ENCODE measurements at places on chromosomes 12 and 14.

- no peak for DNase-seq
These were observed 139.2 kb downstream of the RBM19 start for GRCh38 chr12:113826805-113827538.

DNA sequence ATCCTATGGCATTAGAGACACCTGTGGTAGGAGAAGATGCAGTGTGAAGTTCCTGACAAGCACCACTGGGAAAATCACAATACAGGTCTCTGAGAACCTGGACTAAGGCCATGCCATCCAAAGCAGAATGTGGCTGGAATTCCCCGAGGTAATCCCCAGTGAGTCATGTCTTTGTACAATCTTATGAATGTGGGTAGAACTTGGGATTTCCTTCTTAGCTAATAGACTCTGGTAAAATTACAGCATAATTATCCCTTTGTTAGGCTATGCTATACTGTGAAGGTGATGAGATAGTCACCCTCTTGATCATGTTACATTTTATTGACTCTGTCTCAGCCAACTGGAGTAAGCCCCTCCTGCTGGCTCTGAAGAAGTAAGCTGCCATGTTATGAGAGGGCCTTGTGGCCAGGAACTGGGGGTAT lies 224.3 kb upstream of the DCN start:
- no peak for DNase-seq

- DNase-seq, result no peak
These were observed 132.3 kb downstream of the CHST11 start for GRCh38 chr12:104588921-104589590.

DNA sequence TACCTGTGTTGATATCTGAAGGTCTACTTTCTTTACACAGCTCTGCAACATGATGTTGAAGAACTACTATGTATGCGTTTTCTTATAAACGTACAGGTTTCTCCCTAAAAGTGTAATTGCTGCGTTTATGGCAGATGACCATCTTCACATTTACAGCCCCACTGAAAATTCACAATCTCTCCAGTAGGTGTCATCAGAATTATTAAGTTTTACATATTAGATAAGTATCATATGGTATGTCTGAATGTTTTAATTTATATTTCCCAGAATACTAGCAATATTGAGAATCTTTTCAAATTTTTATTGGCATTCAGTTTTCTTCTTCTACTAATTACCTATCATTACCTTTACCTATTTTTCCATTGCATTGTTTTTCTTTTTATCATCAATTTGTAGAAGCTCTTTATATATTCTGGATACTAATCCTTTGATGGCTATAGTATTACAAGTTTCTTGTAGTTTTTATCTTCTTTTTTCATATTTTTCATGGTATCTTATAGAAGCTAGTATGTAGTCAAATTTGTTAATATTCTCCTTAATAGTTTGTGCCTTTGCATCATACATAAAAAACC lies 123.5 kb downstream of the CAPZA3 start:
- DNase-seq, result no peak

DNA sequence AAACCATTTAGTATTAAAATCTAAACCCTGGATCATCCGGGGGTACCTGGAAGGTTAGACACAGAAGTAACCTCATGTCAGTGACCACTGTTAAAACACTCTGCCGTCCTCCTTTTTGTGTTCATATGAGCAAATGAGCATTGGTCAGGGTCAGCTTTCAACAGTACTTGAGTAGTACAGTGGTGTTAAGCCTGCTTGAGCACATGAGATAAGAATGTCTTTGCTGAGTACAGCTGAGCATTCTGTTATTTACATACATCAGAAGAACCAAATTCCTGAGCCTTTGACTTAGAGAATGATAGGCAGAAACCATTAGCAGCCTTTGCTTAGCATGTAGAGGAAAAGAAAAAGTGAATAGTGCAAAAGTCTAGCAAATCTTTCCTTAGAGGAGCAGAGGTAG lies 38.6 kb upstream of the LRTM2 start:
- DNase-seq, result no peak

DNA sequence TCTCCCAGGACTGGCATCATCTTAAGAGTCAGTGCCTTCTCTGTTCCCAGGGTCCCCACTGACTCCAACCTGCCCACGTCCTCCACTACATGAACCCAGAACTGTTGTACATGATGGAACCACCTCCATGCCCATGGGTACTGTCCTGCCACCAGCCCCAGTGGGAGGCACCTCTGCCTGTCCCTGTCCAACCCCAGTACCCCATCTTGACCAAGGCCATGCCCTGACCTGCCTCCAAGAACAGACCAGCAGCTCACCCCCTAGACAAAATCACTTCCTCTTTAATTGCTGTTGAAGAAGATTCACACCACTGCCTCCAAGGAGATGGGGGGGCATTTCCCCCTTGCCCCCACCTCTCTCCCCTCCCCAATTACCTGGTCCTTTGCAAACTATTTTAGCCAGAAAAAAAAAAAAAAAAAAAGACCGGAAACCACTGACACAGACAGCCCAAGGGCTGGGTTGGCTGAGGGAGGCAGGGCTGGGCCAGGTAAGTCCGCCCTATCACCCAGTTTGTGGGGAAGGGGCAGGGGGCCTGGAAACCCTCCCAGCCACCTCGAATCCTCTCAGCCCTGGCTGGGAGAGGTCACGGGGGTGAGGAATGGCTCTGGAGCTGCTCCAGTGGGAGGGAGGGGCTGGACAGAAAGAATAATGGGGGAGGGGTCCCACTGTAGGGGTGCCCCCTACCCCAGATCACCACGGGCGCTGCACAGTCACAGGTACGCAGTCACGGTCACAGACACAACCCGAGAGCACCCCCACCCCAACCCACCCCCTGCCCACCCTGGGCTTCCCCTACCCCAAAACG lies 13.4 kb downstream of the AGAP2 start:
- no peak for DNase-seq

DNA sequence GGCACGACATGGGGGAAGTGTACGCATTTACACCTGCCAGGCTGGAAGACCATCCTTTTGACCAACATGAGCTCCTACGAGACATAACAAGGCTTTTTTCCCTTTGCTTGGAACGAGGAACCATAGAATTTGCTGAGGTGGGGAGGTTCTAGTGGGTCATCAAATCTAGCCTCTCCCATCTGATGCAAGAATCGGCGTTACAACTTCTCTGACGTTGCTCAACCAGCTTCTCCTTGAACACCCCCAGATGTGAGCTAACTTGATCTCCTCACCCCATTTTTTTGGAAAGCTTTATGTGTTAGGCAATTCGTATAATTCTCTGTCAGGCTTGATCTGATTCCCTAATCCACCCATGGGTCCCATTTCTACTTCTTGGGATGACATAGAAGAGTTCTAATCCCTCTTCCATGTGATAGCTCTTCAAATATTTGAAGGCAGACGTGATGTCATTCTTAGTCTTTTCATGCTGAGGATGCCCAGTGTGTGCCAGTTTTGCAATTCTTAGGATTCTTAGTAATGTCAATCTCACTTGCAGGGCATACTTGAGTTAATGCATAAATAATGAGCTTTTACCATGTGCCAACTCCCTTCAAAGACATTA lies 163.6 kb upstream of the PARP11 start:
- no peak for DNase-seq

GRCh38 chr14:46290706-46291105 lies 360.9 kb downstream of the RPL10L start:
- no peak for DNase-seq

- no peak for DNase-seq
These were observed 9.2 kb downstream of the SLC5A8 start for GRCh38 chr12:101200824-101201223.

DNA sequence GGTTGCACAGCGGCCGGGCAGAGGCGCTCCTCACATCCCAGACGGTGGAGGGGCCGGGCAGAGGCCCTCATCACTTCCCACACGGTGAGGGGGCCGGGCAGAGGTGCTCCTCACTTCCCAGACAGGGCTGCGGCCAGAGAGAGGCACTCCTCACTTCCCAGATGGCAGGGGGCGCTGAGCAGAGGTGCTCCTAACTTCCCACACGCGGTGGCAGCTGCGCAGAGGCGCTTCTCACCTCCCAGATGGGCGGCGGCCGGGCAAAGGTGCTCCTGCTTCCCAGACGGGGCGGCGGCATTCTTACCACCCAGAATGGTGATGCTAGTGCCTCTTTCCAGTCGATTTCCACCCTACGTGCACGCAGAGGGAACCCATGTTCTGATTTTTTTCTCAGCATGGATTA lies 304.4 kb downstream of the RGS6 start:
- DNase-seq, result no peak

DNA sequence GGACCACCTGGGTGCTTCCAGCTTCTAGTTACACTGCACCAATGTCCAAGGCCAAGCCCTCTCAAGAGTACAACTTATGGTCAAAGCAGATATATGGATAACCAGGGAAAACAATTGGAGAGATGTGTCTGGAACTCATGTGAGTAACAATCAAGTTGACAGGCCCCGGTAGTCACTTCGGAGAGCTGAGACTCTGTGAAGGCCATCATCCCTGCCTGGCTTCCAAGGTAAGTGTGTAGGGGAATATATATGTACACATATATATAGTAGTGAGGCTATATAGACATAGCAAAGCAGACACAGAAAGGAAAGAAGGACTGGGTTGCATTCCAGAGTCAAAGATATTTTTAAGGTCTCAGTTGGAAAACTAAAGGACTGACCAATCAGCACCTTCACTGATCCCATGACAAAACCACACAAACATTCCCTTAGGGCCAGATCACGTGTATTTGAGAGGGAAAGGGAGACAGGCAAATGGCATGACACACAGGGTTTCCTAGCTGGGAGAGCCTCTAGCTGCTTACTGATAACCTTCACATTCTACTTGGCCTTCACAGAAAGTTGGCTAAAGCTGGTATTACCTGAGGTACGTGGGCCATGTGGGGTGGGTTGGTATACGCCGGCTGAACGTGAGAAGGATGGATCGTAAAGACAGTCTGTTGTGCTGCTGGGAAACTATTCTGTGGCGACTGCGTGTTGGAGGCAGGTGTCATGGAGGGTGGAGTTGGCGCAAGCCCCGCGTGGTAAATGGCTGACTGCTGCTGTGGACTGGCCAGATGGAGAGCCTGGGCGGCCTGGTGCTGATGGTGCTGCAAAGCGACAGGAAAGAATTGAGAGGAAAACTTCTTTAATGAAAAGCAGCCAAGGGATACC lies 50.0 kb downstream of the SH2B3 start:
- no peak for DNase-seq

DNA sequence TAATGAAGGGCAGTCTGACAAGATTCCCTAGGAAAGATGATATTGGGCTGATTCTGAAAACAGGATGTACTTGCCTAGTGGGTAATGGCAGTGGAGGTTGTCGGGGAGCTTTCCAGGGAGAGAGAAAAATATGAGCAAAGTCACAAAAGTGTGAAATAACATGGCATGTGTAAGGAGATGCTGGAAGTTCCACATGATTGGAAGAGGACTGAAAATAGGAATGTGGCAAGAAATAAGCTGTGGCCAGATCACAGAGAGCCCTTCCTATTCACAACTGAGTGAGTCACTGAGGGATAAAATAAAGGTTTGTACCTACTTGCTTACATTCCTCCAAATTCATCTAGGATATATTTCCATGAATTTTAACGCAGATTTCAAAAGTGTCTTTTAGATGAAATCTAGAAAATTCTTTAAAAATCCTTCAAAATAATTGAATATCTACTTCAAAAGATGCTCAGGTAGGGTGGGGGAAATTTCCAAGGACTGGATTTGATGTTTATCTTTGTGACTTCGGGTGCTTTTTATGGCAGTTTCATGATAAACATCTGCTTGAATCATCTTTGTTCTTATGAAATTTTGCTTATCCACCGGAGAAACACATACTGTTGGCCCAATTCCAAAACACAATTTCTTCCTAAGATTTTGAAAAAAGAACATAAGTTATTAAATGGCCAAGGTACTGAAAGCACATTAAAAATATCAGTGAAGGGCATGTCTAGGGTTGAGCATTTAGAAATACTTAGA lies 36.3 kb upstream of the SLC2A13 start:
- DNase-seq, result no peak

- no peak for DNase-seq
These were observed 32.8 kb upstream of the LUM start for GRCh38 chr12:91144053-91144452.

- DNase-seq, result no peak
These were observed 23.8 kb upstream of the ATP5MC2 start for GRCh38 chr12:53699678-53700025.

DNA sequence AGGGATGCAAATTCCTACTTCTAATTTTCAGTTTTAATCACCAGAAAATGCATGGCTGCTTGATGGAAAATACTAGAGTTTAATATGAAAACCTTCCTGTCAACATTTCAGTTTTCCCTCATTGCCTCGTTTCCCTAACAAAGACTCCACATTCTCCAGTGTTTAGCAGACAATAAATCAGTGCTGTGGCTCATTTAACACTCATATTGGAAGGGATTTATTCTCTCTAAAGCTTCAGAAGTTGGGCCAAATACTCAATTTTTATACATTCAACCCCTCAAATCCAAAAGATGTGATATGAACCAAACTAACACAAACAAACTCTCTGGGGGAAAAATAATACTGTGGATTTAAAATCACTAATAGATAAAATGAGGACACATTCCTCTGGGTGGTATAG lies 482.5 kb downstream of the FLRT2 start:
- DNase-seq, result no peak

DNA sequence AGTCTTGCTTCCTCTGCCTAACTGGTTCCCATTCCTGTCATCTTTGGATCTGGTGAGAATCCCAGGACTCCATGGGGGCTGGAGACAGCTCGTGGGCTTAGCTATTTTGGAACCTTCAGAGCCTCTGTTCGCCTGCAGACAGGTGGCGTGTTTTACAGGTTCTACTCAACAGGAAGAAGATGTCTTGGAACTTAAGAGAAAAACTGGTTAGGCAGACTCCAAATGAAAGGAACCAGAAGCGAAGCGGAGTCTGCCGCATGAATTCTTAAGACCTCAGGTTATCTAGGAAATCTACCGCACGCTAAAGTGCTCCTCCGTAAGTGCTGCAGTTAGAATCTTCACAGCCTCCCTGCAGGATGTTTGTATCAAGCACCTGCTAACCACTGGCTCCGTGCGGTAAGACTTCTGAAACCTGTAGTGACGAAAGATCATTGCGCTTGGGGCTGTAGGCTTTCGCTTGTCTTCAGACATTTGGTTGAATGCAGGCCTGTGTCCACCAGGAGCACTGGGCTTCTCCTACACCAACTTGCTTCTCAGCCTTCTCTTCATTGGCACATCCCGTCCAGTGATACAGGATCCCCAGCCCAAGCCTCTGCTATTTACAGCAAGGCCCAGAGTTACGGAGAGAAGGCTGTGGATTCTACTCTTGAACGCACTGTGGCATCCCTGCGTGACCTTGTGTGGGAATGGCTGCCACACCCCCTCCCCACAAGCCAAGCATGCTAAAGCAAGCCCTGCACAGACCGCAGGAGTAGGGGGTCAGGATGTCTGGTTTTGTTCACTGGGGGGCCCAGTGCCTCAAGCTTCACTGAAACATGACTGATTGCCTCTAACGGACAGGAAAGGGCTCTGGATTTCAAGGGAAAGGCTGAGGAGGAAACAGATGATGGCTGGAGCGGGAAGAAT lies 35.0 kb downstream of the ACADS start:
- DNase-seq, result no peak

DNA sequence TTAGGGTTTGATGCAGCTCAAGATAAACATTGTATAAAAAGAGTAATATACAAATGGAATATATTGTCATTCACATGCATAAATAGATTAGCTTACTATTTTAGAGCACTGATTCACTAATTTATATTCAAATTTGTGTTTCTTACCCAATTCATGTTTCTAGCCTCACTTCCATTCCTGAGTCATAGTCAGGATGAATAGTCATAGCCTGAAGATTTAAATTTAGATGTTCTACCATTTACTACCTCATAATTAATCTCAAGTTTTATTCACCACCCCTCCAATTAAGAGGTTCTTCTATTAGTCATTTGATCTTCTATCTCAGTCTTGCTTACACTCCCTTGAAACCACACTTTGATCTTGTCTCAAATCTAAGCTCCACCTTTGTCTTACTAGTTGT lies 38.7 kb downstream of the ANO4 start:
- no peak for DNase-seq

Measured in glutamatergic neuron (in vitro differentiated cells).